Pancreas (tissue), 10 donors: ENCODE measurements at places on chromosomes 16 and 17. TPM values are rescaled to one million over a fixed set of nuclear protein-coding genes. Genes with fewer than 3 reads are reported as not detected.

The CDRT15 gene
- not detected for total RNA-seq

DNA sequence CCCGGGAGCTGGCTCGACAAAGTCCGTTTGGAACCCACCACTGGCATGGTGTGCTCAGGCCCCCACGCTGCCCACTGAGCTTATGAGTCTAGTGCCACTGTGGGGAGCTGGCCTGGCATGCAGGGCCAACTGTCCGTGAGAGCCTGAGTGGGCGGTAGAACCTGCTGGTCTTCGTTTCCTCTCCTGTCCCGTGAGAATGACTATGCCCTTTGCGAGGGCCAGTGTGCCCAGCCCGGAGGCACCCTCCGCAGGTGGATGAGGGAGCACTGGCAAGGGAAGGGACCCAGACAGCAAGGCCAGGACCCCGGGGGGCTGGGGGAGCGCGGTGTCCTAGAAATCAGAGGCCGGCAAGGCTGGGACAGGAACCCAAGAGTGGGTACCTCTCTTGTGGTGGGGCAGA is 3.2 kb downstream of the BAIAP3 start:
- H3K27me3 ChIP-seq: no peaks in the 10 kb centered on the region

The OR2C1 gene
- total RNA-seq: 0.16 TPM

The CTRB1 gene
- 32,908 TPM for total RNA-seq

GRCh38 chr17:42459256-42459800 is 650 bp downstream of the ATP6V0A1 start:
- H3K27ac ChIP-seq: peak overlapping the region; percentile 70
- no peaks in the 10 kb centered on the region for H3K27me3 ChIP-seq
- peak overlapping the region; percentile 30 for H3K4me3 ChIP-seq
- H3K4me1 ChIP-seq: peaks cover 18% of the 10 kb centered on the region

GRCh38 chr17:76138234-76138895 is 2.7 kb downstream of the FOXJ1 start:
- peak overlapping the region; percentile 54 for H3K27ac ChIP-seq
- no peaks in the 10 kb centered on the region for H3K36me3 ChIP-seq
- peak; percentile 45 for DNase-seq
- no peak overlapping the region for H3K4me3 ChIP-seq
- no peaks in the 10 kb centered on the region for H3K4me1 ChIP-seq
- H3K27me3 ChIP-seq: no peaks in the 10 kb centered on the region
